ENCODE measurements at places on chromosomes 6 and 20.

GRCh38 chr6:69593706-69594105, 203.1 kb downstream of the LMBRD1 start:
- DNase-seq, result no peak

DNA sequence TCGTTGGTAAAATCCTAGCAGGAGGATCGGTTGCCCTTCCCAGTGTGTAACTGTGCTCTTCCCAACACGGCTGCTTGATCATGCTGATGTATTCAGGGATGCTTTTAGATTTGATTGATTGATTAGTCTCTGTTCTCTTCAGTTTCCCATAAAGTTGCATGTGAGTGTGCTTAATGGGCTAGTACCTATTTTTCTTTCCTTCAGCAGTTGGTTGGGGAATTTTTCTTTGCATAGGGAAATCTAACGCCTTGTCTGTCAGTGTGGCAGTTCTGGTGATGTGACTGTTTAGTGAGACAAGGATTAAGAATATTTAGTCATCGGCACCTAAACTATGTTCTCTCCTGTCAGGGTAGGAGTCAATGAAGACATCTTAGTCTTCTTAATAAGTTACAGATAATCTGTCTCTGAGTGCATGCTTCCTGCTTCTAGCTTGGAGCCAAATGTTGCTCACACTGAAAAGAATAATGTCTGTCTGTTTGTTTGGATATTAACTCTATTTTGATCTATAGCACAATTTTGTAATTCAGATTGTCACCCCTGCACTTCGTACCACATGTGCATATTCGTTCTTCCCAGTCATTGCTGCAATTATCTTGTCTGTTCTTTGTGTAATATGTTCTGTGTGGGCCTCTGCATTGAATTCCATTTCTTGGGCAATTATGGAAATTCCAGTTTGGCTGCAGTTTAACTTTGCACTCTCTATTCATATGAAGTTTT, 169.9 kb downstream of the EDN1 start:
- DNase-seq, result no peak

DNA sequence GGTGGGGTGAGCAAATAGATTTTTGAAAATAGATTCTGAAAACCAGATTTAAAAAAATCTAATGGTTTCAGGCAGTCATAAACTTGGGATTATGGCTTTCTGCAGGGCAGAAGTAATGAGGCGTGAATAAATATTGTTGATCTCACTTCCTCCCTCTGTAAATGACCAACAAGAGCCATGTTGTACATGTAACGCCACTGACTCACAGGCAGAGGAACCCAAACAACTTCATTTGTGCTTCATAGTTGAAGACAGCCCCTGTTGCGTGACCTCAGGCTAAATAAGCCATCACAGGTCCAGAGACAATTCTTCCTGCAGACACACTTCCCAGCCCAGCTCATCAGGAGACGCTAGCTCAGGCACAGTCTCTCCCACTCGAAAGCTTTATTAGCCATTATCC, 59.1 kb upstream of the F13A1 start:
- no peak for DNase-seq

GRCh38 chr6:1629316-1629715, 19.6 kb downstream of the FOXC1 start:
- no peak for DNase-seq

GRCh38 chr6:142051404-142051803, 81.3 kb upstream of the GJE1 start:
- no peak for DNase-seq

GRCh38 chr6:127570739-127571389, 6.1 kb upstream of the C6orf58 start:
- no peak for DNase-seq

- no peak for DNase-seq
These were observed 265.3 kb downstream of the TFAP2A start for GRCh38 chr6:10149603-10150002.
